ENCODE measurements at places on chromosomes 3 and 15.
A peak's percentile ranks its signal among the peaks of the same experiment; 100 is the strongest.

GRCh38 chr3:149547954-149548668 is 73.6 kb downstream of the TM4SF4 start:
- DNase-seq, result peak; percentile 72

DNA sequence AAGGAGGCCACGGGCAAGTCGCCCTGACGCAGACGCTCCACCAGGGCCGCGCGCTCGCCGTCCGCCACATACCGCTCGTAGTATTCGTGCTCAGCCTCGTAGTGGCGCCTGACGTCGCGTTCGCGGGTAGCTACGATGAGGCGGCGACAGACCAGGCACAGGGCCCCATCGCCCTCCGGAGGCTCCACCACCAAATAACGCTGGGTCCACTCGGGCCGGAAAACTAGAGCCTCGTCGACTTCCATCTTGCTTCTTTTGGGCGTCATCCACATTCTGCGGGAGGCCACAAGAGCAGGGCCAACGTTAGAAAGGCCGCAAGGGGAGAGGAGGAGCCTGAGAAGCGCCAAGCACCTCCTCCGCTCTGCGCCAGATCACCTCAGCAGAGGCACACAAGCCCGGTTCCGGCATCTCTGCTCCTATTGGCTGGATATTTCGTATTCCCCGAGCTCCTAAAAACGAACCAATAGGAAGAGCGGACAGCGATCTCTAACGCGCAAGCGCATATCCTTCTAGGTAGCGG is at the start of gene EPM2AIP1:
TSS of gene EPM2AIP1 (minus strand) at position 326 of the 520 bp plus-strand sequence. CDS start at position 272, 54 bp downstream.
- no peak for DNase-seq

DNA sequence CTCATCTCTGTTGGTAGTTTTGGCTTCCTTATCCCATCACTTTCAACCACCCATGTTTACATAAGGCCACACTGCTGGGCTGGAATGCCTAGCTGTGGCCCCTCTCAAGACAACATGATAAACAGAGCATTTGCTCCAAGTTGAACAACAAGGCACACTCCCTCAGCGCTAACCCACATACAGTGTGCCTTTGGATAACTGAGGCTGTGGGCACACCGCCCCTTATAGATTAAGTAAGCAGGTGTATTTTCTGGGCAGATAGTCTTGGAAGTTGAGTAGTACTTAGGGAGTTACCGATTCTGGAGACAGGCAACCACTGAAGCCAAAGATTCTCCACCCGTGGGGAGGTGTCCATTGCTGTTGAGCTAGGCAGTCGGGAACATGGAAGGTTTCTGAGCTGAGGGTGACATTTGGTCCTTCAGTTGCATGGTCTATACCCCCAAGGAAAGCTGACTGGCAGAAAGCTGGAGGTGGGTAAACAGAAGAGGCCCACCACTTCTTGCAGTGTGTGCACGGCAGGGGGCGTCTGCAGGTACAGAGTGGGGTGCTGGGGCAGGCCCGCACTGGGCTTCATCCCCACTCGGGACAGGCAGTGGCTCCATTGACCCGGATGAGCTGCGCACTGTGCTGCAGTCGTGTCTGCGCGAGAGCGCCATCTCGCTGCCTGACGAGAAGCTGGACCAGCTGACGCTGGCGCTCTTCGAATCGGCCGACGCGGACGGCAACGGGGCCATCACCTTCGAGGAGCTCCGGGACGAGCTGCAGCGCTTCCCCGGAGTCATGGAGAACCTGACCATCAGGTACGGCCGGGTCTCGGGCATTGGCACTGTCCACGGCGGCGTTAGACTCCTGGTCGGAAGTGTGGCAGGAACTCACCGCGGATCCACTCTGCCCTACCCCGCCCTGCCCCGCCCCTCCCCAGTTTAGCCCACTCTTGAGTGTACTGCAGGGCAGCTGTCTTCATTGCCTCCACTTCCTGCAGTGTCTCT is 16.8 kb downstream of the NOX5 start:
- DNase-seq, result no peak

- no peak for DNase-seq
Measured at GRCh38 chr15:73927003-73927475, 777 bp downstream of the LOXL1 start.

DNA sequence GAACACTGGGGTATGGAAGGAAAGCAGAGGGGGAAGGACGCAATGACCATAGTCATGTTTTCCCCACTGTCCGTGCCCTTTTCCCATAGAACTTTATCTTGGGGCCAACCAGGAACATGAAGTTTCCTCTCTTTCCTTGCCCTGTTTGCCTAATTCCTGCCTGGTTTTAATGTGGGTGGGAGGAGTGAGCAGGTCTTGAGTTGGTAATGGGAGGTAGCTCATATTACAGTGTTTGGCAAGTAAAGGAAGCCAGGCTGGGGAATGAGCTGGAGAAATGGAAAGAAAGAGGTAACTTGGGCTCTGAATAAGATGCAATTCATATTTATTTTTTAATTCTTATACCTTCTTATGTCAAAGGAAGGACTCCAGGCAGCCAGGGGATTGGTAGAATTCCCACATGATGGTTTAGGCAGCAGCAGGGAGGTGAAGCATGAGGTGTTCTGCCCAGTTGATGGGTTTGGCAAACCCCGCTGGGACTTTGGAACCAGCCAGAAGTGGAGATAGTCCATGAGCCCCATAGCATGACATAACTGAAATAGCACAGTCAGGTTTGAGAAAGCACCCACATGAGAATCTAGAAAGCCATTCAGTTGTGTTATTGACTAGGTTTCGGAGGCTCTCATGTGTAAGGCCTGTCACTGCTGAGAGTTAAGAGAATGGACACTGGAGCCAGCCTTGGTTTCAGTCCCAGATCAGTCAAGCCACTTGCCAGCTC is 60.0 kb downstream of the CCK start:
- DNase-seq, result no peak

- no peak for DNase-seq
Measured at GRCh38 chr3:61663356-61664104, 102.2 kb downstream of the PTPRG start.

GRCh38 chr15:90924375-90924774 is 8.0 kb downstream of the HDDC3 start:
- DNase-seq, result no peak

GRCh38 chr3:186570096-186570940 is at the start of gene DNAJB11:
Gene DNAJB11 (plus strand): TSS chr3:186570720. CDS start chr3:186570898, 178 bp downstream.
- DNase-seq, result peak; percentile 100

GRCh38 chr15:66721501-66721937 is 19.5 kb downstream of the SMAD6 start:
- no peak for DNase-seq

- no peak for DNase-seq
Measured at GRCh38 chr3:25661694-25662437, 2.8 kb downstream of the TOP2B start.

GRCh38 chr3:126468028-126468891 is 7.4 kb downstream of the ZXDC start:
- DNase-seq, result no peak

- DNase-seq, result no peak
Measured at GRCh38 chr3:99891610-99892285, 74.1 kb downstream of the CMSS1 start.

GRCh38 chr3:108914774-108915641 is 38.7 kb downstream of the GUCA1C start:
- DNase-seq, result peak; percentile 40

DNA sequence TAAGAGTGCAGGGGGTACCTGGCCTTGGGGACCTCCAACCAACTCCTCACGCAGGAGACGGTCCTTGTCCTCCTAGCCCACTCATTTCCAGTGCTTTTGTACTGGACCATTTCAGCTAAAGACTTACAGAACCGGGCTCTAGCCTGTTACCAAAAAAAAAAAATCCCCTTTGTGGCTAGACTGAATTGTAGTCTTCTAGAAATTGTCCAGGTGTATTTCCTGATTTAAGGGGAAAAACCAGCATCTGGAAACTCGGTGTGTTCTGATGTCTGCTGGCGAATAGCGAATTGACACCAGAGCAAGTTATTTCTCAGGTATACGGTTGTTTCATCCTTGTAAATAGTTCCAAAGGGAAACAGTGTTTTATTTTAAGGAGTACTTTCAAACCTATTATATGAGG is 21.1 kb upstream of the MINDY4B start:
- DNase-seq, result no peak

- no peak for DNase-seq
Measured at GRCh38 chr3:155972885-155973584, 102.6 kb downstream of the GMPS start.

DNA sequence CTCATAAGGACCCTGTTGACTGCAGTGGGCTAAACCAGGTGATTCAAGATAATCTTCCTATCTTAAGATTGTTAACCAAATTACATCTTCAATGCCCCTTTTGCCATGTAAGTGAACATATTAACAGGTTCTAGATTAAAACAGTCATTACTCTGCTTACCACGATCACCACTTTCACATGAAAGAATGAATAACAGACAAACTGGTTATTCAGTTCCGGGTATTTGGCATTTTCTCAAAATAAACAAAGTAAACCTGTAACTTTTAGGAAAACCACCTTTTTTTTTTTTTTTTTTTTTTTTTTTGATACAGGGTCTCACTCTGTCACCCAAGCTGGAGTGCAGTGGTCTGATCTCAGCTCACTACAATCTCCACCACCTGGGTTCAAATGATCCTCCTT is 131.2 kb downstream of the IMPG2 start:
- no peak for DNase-seq

DNA sequence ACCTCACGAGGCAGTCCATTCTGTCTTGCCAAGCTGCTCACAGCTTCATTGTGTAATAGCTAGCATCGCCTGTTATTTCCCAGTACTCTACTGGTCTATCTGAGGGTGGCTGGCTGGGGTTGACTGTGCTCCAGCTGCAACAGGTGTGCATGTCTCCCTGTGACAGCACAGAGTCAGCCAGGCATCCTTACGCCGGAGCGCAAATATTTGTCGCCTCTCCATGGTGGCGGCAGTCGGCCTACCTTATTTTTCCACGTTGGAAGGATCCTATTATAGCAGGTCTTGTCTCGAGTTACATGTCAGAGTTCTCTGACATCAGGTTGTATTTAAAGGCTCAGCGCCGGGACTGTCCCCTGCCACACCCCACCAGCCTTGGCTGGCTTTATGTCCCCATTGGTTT is 307.1 kb downstream of the TLE3 start:
- no peak for DNase-seq

DNA sequence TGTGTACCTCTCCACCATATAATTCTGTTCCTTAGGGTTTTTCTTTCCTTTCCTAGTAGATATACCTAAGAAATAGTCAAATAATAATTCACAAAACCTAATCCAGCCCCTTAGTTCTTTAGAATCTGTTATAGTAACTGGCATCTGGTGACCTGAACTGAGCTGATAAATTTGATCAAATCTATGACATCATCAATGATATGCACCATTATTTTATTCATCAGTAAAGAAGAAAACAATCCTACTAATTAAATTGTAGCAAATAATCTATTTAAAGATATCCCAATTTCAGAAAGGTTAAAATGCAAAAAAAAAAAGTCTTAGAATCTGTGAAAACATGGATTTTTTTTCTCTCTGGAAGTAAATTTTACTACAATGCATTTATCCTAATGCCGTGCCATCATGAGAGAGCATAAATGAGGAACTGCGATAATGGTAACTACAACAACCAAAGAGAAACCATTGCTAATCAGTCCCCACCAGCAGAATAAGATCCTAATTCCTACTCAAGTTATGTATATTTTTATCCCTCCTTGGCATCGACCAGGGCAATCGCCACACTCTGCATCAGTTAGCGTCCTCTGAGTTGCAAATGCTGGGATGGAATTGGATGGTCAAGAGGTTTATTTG is 6.6 kb upstream of the MNS1 start:
- DNase-seq, result no peak

DNA sequence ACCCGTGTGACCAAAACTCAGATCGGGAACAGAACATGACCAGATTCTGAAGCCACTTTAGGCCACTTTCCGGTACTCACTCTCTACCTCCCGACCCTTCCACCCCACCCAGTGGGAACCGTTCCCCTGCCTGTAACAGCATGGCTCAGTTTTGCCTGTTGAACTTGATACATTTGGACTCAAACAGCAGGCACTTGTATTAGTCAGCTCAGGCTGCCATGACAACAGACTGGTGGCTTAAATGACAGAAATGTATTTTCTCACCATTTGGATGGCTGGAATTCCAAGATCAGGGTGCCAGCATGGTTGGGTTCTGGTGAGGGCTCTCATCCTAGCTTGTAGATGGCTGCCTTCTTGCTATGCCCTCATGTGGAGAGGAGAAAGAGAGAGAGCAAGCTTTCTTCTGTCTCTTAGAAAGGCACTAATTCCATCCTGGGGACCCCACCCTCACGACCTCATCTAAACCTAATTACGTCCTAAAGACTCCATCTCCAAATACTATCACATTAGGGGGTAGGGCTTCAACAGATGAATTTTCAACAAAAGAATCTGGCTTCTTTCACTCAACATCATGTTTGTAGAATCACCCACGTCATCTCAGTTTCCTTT is 9.3 kb upstream of the SSUH2 start:
- no peak for DNase-seq

- no peak for DNase-seq
Measured at GRCh38 chr15:46489276-46489675, 854.4 kb downstream of the SQOR start.

DNA sequence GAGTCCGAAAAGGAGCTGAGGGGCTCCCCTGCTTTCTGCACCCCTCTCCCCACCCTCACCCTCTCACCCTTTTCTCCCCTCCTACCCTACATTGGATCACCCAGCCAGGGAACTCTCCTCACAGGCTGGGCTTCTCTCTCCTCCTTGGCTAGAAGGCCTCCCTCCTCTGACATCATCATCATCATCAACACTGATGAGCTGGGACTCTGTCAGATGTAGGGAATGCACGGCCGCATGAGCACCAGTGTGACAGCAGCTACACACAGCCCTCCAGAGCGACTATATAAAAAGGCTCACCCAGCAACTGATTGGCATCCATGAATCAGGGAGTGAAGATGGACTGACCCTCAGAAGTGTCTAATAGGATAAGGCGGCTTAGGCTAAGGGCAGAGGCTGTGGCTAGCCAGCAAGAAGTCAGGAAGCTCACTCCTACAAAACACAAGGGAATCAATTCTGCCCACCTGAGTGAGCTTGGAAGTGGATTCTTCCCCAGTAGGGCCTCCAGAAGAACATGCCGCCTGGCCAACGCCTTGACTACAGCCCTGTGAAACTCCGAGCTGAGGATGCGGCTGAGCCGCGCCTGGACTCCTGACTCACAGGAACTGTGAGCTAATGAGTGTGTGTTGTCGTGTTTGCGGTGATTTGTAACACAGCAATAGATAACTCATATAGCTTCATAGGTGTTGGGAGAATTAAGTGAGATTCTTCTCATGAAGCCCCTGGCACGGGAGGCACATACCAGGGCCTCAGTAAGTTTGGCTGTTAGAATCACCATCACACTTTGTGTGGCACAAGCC is 147.6 kb downstream of the FAM43A start:
- DNase-seq, result no peak

GRCh38 chr3:117243657-117244056 is 534.1 kb downstream of the TUSC7 start:
- no peak for DNase-seq

GRCh38 chr3:171829841-171830517 is 13.2 kb upstream of the TMEM212 start:
- peak; percentile 22 for DNase-seq
